Sigmoid colon (tissue), 7 donors: ENCODE measurements at places on chromosomes 11 and 22.

DNA sequence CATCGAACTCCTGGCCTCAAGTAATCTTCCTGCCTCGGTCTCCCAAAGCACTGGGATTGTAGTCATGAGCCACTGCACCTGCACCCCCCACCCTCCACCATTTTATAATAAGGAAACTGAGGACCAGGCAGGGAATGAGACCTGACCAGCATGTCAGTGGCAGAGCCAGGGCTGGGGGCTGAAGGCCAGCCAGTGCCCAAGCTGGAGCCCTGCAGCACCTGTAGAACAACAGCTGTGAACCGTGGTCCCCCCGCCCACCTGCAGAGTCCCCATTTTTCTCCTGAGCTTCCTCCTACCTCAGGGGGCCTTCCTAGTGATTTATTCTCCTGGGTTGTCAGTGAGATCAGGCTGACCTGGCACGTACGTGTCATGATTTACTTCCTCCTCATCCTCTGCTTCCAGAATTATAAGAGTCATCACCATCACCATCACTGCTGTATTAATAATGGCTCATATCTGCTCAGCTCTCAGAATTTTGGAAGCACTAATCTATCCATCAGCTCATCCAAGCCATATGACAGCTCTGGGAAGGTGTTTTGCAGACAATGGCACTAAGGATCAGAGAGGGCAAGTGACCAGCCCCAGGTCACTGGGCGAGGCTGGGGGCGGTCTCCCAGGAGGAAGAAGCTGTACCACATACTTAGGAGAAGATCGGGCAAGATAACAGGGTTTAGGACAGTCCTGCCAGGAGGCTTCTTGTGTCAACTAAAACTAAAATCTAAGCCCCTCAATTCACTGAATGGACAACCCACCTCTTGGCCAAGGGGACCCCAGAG lies 5.5 kb upstream of the SLCO2B1 start:
- peak; percentile 39 for DNase-seq

DNA sequence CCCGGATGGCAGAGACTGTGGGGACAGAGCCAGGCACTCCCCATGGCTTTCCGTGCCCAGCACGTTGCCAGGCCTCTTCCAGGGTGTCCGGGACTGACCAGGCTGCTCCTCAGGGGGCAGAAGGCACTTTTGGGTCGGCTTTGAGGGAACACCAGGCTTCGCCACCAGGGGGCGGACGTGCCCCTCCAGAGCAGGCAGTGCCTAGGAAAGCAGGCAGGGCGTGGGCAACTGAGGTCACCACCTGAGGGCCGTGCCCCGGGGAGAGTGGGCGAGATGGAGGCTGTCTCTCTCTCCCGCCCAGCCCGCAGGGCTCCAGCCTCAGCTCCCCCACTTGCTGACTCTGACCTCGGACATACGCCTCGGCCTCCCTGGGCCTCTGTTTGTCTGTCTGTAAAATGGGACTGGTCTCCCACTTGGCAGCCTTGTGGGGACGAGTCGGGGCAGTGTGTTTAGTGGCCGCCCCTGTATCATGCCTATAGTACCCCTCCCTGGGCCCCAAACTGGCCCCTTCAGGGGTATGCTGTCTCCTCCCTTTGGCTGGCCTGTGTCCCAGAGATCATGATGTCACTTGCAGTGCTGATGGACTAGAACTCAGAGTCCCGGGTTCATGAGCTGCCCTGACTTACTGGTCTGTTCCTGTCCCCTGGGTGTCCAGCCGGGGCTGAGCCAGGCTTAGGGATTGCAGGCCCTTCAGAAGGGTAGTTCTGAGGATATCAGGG lies 4.4 kb upstream of the PRR5 start:
- peak; percentile 86 for DNase-seq

- DNase-seq: peak; percentile 98
Measured at GRCh38 chr11:130522284-130522961, 74.0 kb downstream of the ADAMTS15 start.

- no peak for DNase-seq
Measured at GRCh38 chr11:108666373-108666772, 1.5 kb downstream of the DDX10 start.

DNA sequence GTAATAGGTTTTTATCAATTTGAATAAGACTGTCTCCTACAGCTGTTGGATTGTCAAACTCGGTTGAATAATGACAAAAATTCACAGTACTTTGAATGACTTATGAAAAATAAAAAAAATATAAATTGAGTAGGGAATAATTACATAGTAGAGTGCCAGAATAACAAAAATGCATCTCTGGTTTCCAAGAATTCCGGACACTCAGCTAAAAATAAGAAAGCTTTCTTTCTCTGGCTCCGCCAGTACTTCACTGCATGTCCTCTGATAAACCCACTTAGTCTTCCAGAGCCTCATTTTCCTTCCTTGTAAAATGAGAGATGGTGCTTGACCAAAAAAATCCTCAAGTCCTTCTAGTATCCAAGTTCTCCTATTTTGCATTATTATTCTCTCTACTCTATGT lies 374.6 kb upstream of the LUZP2 start:
- no peak for DNase-seq

DNA sequence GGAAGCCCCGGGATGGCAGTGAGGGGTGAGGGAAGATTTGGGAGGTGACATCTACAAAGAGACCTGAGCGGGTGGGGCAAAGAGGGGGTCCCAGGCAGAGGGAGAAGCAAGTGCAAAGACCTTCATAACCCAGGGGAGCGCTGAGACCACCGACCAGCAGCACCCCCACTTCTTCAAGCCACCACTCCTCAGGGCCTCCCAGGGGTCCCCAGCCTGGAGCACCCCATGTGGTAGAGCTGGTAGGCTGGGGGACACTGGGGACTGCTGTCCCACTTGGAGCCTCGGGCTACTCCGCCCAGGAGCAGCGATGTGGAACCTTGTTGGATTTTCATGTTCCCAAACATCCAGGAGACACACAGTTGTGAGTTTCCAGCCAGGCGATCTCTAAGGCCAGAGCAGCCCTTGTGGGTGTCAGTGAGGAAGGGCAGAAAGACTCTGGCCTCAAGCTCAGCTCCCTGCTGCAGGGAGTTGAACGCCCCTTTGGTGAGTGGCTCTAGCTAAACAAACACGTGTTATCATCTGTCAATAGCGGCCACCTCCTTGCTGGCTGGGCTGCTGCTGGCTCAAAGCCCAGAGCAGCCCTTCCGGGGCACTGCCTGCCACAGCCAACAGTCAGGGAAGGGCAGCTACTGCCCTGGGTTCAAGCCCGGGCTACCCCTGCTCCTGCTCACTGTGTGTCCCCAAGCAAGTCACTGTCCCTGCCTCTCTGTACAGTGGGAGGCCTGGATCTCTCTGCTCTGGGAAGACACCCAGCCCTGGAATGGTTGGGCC lies 25.7 kb upstream of the CHKA start:
- DNase-seq: no peak

GRCh38 chr11:5596607-5597201 lies at the start of gene TRIM6:
TSS of gene TRIM6 (plus strand) at chr11:5596637. CDS start at chr11:5596898, 261 bp downstream.
- peak; percentile 83 for DNase-seq

DNA sequence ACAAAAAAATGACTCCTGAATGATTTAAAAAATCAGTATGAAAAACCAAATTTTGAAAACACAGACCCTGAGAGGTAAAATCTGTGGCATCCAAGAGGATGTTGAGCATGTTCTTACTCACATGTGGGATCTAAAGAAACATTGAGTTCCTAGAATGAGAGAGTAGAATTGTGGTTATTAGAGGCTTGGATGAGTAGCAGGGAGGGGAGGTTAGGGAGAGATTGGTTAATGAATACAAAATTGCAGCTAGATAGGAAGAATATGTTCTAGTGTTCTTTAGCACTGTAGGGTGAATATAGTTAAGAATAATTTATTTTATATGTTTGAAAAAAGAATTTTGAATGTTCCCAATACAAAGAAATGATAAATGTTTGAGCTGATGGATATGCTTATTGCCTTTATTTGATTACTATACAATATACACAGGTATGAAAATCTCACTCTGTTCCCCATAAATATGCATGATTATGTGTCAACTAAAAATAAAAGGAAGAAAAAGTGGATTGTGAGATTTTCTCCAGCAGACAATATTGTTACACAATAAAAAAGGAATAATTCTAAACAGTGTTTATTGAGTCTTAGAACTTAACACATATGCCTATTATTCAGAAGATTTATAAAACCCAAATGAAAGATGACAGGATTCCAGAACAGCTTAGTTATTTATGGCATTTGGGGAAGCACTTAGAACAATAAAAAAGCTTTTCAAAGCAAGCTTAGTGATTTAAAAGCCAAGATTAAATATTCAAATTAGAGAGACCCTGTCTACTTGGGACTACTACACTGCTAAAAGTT lies 28.7 kb downstream of the MS4A2 start:
- DNase-seq: no peak

- no peak for DNase-seq
Measured at GRCh38 chr22:48605856-48606481, 1221.7 kb downstream of the BRD1 start.

DNA sequence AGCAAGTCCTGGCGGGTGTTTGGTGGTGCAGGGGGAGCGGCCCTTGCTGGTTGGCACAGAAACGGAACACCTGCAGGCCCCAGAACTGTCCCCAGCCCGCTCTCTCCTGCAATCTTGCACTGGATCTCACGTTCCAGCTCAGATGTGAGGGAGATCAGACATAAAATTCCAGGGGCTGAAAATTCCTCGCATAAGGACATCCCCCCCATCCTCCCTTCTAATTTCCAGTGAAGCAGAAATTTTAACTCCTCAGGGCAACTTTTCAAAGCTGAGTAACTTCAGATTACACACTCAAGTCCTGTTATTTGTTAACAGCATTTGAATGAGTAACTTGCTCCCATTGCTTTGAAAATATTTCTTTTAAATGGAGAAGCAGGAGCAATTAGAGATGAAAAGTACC lies 40.3 kb upstream of the RASSF10 start:
- DNase-seq: no peak

DNA sequence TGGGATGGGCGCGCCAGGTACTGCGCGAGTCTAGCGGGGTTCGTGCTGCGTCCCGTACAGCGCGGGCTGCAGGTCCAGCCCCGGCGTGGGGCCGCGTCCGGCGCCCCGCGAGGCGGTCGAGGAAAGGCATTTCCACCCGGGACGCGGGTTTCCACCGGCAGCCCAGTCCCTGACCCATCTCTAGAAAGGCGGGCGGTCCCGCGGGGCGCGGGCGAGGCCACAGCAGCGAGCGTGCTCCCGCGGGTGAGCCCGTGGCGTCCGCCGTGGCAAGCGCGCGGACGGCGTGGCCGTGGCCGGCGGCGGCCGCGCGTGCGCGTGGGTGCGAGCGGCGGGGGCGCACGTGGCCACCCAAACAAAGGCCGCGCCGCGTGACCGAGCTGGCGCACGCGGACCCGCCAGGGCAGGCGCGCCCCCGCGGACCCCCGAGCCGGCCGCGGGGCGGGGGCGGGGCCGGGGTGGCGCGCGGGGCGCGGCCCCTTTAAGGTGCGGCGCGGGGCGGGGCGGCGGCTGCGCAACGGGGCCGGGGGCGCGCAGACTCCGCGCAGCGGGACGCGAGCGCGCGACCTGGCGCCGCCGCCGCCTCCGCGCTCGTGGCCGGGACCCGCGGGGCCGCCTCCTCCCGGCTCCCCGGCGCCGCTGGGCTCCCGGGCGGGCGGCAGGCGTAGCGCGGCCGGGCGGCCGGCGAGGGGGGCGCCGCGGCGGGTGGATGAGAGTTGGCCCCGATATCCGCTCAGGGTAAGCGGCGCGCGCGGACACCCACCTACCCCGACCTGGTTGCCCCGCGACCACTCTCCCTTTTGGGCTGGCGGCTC lies 39.3 kb upstream of the CELSR1 start:
- DNase-seq: peak; percentile 71

DNA sequence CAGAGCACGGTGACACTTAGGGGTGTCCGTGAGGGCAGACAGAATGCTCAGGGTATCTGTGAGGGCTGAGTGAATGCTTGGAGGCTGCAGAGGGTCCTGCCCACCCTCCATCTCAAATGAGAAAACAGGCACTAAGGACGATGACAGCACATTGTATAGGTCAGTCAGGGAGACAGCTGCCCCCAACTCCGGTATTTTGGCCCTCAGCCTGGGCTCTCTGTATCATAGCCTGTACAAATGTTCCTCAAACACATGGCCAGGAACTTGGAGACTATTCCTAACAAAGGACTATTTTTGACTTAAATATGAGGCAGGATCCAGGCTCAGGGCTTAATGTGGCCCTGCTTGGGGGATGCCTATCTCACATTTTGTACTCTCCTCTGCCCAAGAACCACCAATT lies 145.4 kb downstream of the OPCML start:
- DNase-seq: no peak
